Thoracic aorta (tissue), 2 donors: ENCODE measurements at places on chromosomes 5 and 9. TPM values are rescaled to one million over a fixed set of nuclear protein-coding genes. Genes with fewer than 3 reads are reported as not detected.

GRCh38 chr5:60809891-60810425 lies 34.1 kb downstream of the ELOVL7 start:
- H3K27ac ChIP-seq: no peak overlapping the region
- no peaks in the 10 kb centered on the region for H3K36me3 ChIP-seq
- no peaks in the 10 kb centered on the region for H3K4me1 ChIP-seq
- no peaks in the 10 kb centered on the region for H3K27me3 ChIP-seq
- no peak overlapping the region for H3K4me3 ChIP-seq

GRCh38 chr9:112605518-112605917 lies 112.4 kb downstream of the INIP start:
- no peaks in the 10 kb centered on the region for H3K27me3 ChIP-seq
- DNase-seq: no peak
- no peaks in the 10 kb centered on the region for H3K36me3 ChIP-seq
- no peak overlapping the region for H3K4me3 ChIP-seq

- no peak for DNase-seq
- no peak overlapping the region for H3K27ac ChIP-seq
- no peak overlapping the region for H3K4me3 ChIP-seq
- H3K36me3 ChIP-seq: no peaks in the 10 kb centered on the region
- no peaks in the 10 kb centered on the region for H3K4me1 ChIP-seq
Observed at GRCh38 chr5:136620016-136620419, 254.7 kb upstream of the TRPC7 start.

GRCh38 chr5:1673042-1673677 lies 126.5 kb downstream of the MRPL36 start:
- no peak overlapping the region for H3K4me3 ChIP-seq
- no peak for DNase-seq
- H3K27ac ChIP-seq: no peak overlapping the region
- no peaks in the 10 kb centered on the region for H3K4me1 ChIP-seq

UBLCP1 gene
- total RNA-seq: 18.8 TPM

DNA sequence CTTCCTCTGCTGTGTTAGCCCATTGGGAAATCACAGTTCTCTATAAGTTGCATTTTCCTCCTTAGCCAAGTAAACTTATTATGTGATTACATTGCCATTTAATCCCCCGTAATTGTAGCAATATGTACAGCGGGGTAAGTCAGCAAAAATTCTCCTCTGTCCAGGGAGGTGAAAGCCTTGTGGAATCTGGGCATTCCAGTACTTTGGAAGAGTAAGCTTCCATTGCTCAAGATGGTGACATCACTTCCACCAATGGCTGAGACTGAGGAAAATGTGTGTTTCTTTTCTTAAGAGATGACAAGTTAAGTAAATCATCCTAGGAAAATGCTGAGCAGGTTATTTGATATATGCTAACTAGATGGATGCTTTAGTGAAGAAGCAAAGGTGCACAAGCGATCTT lies 436.7 kb downstream of the CETN3 start:
- DNase-seq: no peak
- no peaks in the 10 kb centered on the region for H3K27me3 ChIP-seq
- no peak overlapping the region for H3K27ac ChIP-seq
- no peaks in the 10 kb centered on the region for H3K36me3 ChIP-seq
- H3K4me1 ChIP-seq: no peaks in the 10 kb centered on the region
- H3K4me3 ChIP-seq: no peak overlapping the region

AGXT2 gene
- not detected for total RNA-seq

DNA sequence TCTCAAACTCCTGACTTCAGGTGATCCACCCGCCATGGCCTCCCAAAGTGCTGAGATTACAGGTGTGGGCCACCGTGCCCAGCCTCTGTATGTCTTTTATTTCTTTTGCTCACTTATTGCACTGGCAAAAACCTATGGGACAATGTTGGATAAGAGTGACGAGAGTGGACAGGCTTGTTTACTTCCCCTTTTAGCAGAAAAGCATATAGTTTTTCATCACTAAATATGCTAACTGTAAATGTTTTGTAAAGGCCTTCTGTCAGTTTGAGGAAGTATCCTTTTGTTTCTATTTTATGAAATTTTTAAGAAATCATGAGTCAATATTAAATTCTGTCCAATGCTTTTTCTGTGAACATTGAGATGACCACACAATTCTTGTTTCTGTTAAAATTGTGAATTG lies 103.3 kb downstream of the AUH start:
- no peaks in the 10 kb centered on the region for H3K4me1 ChIP-seq
- H3K27ac ChIP-seq: no peak overlapping the region
- no peaks in the 10 kb centered on the region for H3K27me3 ChIP-seq
- DNase-seq: no peak
- no peaks in the 10 kb centered on the region for H3K36me3 ChIP-seq
- H3K4me3 ChIP-seq: no peak overlapping the region

- H3K4me3 ChIP-seq: no peak overlapping the region
- H3K36me3 ChIP-seq: no peaks in the 10 kb centered on the region
- H3K4me1 ChIP-seq: no peaks in the 10 kb centered on the region
- no peak for DNase-seq
Observed at GRCh38 chr5:61993295-61993927, 312.6 kb upstream of the KIF2A start.
